ENCODE measurements at places on chromosomes 3 and 15. TPM values are rescaled to one million over a fixed set of nuclear protein-coding genes. Genes with fewer than 3 reads are reported as not detected.

SNX4 gene
- 50.8 TPM for total RNA-seq

OR5K2 gene
- not detected for total RNA-seq

DNA sequence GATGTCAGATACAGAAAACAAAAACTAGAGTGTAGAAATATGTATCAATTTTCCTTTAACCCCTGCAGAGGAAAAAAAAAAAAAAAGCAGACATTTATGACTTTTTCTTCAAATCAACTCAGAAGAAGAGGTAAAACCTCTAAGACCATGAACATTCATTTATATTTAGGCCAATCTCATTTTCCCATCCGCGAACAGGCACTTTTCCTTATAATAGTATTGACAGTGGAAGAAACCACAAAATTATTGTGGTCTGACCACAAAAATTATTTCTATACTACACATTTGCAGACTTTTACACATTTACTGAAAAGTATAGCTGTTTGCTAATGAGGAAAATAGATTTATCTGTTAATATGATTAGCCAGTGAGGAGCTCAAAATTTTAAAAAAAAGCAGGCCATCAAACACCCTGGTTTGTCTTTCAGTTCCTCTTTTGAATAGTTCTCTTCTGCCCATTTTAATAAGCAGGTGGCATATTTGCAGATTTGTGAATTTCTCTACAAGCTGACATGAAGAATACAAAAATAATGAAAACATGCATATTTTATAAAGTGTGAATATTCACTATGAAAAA lies 5.7 kb downstream of the OSBPL11 start:
- no peak for DNase-seq

- DNase-seq: no peak
Measured at GRCh38 chr3:93992207-93992606, 12.3 kb downstream of the ARL13B start.

GRCh38 chr3:17313746-17314145 lies 428.7 kb downstream of the TBC1D5 start:
- DNase-seq: no peak

DNA sequence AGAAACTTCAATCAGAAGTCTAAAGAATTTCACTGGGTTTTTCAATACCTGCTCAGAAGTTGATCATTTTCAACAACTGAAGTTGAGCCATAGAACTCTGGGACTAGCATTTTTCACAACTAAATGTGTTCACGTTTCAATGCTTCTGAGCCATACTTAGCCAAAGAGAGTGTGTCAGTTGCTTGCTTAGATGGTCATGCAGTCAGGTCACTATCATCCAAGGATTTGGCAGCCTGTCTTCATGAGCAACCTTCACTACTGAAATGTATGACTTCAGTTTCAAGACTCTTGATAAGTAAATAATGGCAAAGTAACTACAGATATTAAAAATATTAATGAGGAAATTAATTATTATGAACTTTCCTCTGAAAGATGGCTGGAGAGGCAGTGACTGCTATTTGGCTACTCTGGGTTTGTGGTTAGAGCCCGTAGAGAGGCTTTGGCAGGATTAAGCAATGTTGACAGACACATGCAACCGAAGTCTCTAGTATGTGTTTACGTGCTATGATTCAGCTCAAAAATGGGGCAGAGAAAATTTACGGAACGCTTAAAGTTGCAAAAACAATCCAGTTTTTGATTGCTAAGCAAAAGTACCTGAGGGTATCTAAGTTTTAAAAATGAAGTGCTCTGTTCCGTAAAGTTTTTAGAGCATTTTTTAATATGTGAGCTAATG lies 133.8 kb downstream of the GMNC start:
- no peak for DNase-seq

DNA sequence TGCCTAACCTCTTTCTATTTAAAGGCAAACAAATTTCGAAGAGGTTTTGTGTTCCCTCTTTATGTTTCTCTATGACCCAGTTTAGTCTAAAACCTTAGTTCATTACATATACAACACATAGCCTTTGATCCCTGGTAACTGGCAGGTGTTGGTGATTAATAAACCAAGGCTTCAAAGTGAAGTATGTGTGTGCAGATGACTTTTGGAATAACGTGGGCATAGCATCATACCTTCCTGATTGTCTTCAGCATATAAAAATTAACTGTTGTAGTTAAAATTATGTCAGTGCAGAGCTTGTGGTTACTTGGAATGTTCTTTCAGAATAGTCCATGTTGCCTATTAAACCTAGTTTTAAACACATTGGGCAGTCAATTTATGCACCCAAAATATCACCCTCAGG lies 608.3 kb downstream of the ROBO2 start:
- no peak for DNase-seq
